ENCODE measurements at places on chromosomes 5 and 9.

GRCh38 chr5:76608833-76609232 lies 14.4 kb downstream of the F2RL2 start:
- DNase-seq: no peak

DNA sequence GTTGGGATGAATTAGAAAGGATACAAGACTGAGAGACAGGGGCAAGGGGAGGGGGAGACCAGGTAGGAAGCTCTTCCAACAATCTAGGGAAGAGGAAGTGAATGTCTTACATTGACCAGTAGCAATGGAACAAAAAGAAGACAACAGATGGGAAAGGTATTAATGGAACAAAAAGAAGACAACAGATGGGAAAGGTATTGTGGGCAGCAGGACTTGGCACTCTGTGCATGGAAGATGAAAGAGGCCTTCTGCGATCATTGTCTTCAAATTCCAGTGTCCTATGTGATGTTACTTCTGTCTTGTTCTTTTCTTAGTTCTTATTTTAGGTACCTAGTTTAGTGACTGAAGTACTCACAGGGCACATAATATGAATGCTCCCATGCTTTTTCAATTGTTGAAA lies 161.8 kb downstream of the PALM2AKAP2 start:
- no peak for DNase-seq

GRCh38 chr5:178487911-178488600 lies 102.1 kb downstream of the COL23A1 start:
- DNase-seq: no peak

DNA sequence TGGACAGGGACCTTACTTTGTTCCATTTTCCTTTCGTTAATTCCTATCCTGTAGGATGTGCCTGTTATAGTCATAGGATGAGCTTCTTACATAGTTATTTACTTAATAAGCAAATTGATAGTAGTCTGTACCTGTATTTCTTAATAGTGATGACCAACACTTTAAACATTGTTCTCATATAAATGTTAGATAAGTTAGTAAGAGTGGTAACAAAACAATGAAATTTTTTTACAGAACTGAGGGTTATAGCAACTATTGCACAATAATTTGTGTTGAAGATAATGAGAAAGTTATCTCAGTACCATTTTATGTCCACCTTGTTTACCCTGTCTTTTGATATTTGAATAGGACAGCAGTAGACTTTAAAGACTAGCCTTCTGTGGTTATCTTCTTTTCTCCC lies 162.9 kb upstream of the ELL2 start:
- no peak for DNase-seq

GRCh38 chr5:56190497-56190896 lies 42.6 kb downstream of the ANKRD55 start:
- DNase-seq: no peak

DNA sequence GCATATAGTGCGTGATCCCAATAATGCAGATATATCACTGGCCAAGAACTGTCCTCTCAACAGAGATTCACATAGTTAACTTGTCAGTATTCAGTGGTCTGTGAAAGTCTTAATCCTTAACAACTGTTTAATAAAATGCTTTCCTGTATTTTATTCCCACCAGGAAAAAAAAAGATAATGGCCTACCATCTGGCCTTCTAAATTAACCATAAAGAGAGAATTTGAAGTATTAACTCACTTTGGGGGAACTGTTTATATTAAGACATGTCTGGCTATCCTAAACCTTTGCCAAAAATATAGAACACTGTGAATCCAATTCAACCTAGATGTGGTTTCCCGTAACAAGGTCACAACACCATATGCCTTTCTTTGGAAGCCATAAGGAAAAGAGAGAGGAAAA lies 818 bp upstream of the FREM1 start:
- no peak for DNase-seq

GRCh38 chr9:123302348-123303214 lies 34.2 kb upstream of the STRBP start:
- peak; percentile 32 for DNase-seq

DNA sequence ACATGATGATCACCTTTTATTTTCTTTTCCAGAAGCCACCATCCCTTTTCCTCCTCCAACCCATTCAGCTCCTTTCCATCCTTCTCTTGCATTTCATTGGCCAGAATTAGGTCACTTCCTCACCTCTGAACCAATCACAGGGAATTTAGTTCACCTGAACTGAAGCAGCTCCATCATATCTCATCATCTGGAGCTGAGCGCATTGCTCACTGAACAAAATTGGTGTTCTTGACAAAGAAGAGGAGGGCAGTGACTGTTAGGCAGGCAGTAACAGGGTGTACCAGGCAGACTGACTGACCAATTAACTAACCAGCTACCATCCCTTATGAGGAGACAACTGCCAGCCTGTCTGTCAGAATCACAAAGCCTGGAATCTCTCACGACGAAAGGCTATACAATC lies 1.8 kb upstream of the ZNF354A start:
- no peak for DNase-seq

- no peak for DNase-seq
These were observed at the start of gene ADRA1B for GRCh38 chr5:159915904-159916840. ADRA1B (plus strand) TSS chr5:159916482; CDS start chr5:159916906, 424 bp downstream.

- no peak for DNase-seq
These were observed 324.6 kb downstream of the MLLT3 start for GRCh38 chr9:20297646-20298084.

DNA sequence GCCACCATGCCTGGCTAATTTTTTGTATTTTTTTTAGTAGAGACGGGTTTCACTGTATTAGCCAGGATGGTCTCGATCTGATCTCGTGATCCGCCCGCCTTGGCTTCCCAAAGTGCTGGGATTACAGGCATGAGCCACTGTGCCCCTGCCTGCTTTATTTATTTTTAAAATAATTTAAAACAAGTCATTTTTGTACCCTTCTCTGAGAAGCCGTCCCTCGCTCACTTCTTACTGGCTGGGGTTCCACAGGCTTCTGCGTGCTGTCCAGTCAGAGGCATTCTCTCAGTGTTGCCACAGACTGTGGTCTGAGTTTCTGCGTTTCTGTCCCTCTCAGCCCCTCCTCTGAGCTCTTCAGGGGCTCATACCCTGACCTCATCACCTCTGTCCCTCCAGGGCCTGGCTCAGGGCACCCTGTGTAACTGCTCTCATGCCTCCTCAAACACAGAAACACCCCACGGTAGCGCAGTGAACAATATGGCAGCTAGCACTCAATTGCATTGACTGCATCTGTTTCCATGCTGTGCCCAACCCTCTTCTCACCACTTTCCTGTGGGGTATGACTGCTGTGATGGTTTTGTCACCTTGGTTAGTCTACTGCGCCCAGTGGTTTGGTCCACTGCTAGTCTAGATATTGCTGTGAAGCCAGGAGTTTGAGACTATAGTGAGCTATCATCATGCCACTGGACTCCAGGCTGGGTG lies 44.3 kb upstream of the SH3PXD2B start:
- DNase-seq: no peak

DNA sequence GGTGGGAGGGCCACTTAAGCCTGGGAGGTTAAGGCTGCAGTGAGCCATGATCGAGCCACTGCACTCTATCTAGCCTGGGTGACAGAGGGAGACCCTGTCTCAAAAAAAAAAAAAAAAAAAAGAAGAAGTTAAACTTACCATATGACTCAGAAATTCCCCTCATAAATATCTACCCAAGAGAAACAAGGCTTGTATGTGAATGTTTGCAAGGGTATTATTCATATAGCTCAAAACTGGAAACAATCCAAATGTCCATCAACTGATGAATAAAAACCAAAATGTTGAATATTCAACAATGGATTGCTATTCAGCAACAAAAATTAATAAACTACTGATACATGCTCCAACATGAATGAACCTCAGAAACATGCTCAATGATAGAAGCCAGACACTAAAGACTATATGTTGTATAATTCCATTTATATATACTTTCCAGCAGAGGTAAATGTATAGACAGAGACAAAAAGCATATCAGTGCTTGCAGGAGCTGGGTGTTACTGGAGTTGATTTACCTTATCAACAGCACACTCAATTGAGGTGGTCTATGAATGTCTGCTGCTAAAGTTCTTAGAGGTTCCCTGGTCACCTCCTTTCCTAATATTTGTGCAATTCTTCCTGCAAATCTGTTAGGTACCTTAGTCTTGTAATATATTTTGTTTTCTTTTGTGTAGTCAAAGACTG lies 5.3 kb upstream of the SREK1 start:
- no peak for DNase-seq

- no peak for DNase-seq
These were observed 286.6 kb upstream of the POU5F2 start for GRCh38 chr5:94028001-94028400.

DNA sequence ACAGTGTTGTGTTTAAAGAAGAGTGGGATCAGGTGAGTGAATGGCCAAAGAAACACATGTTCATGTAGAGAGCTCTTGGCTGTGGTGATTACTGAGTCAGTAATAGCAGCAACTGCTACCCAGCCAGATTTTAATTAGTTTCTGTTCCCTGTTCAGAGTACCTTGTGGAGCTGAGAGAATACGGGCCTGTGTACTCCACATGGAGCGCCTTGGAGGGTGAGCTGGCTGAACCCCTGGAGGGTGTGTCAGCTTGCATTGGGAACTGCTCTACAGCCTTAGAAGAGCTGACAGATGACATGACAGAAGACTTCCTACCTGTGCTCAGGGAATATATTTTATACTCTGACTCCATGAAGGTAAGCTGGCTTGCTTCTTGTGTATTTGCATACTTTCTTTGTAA lies 52.3 kb downstream of the SLC46A2 start:
- DNase-seq: no peak

- no peak for DNase-seq
These were observed 188.6 kb downstream of the ADGRV1 start for GRCh38 chr5:90747175-90747574.

- DNase-seq: no peak
These were observed 322.2 kb downstream of the GLIS3 start for GRCh38 chr9:3977614-3978112.

GRCh38 chr9:112869041-112869529 lies 21.6 kb downstream of the SLC46A2 start:
- DNase-seq: no peak

DNA sequence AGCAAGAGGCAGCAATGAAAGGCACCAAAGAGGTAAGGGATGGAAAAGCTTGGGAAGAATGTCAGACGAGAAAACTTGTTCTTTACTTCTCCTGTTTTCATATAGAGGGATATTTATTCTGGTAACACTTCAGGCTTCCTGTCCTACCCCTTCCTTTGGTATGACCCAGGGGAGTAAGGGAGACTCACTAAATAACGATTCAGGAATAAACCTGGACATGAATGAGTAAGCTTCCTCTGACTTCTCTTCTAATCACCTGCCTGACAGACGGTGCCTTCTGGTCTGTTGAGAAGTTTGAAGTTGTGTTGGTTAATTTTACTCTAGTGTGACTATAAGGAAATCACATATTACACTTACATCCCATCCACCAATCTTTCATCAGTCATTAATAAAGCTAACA lies 461.2 kb downstream of the CDH12 start:
- no peak for DNase-seq

DNA sequence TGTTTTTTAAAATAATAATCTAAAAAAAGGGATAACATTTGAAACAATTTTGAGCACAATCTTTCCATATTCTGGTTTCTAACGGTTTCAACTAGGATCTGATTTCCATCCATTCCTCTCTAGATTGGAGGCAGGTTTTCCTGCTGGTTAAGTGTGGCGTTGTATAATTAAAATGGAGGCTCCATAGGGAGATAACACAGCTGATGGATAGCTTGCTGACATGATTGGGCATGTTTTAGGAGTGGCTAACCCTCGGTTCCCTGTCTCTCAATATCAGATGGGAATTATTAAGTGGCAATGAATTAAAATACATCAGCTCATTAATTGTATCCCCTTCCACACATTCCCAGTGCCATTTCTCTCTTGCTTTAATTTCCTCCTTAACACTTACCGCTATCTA lies 209.0 kb downstream of the ALDH1A1 start:
- DNase-seq: no peak

- DNase-seq: no peak
These were observed 36.5 kb upstream of the GLDC start for GRCh38 chr9:6681957-6682501.

DNA sequence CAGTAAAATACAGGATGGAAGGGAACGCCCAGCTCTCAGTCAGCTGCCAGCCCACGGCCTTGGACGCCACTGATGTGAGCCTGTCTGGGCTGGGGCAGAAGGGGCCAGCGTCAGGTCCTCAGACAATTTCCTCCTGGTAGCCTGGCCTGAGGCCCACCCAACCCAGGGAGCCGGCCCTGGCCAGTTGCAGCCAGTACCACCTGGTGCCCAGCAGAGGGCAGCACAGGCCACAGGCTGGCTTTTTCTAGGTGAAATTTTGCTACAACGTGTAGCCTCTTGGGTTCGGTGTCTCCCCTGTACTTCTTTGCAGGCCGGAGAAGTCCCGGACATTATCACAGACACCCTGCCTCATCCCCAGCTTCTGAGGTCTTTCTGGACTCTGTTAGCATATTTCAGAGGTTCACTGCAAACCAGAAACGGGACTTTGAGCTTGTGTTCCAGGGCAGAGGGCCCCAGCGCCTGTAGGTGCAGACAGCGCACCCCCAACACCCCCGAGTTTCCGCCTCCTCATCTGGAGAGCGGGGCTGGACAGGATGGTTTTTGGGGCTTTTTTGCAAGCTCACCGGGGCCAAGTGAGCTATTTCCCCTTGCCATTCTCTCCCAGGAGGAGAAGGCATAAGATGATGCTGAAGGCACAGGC lies 45.9 kb upstream of the KCNMB1 start:
- no peak for DNase-seq

GRCh38 chr9:20659474-20659967 lies 24.5 kb upstream of the FOCAD start:
- no peak for DNase-seq

DNA sequence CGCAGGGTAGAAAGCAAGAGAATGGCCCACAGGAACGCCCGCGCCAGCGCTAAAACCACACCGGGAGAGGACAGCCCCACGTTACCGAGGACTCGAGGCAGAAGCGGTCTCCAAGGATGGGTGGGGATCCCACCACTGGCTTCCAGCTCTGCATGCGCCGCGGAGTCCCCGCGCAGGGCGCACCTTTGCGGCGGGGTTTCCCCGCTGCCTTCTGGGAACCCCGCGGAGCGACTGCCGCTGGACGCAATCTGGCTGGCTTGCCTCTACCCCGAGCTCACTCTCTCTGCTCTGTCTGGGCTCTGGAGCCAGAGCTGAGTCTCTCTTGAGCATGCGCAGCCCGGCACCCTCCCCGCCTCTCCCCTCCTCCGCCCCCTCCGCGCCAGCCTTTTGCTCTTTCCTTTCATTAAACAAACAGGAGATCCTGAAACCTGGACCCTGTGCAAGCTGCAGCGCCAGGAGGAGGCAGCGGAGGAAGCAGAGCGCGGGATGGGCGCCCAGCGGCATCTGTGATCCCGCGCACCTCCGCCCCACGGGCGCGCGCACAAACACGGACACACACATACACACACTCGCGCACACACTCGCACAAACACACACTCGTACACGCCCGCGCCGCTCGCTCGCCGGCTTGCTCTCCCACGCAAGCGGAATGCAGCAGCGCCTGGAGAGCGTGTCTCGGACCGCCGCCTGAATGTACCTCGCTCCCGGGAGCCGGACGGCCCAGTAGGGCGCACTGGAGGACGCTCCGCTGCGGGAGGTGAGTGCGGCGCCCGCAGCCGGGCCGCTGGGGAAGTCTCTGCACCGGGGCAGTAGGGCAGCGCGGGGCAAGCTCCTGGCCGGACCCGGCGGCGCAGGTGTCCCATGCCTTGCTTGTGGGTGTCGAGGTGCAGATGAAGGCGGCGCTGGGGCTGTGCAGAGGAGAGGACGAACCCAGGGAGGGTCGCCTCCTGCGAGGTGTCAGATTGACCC lies at the start of gene PLPPR1:
Gene PLPPR1 (plus strand): TSS at position 382 of the 969 bp plus-strand sequence.
- no peak for DNase-seq
